Activated CD8-positive, alpha-beta T cell treated with anti-CD3 and anti-CD28 coated beads, Interleukin-2, amount 10 ng/mL, durations not matched to agents 7 days and 5 days (primary cell): ENCODE measurements at places on chromosomes 11 and 22.
A peak's percentile ranks its signal among the peaks of the same experiment; 100 is the strongest.

DNA sequence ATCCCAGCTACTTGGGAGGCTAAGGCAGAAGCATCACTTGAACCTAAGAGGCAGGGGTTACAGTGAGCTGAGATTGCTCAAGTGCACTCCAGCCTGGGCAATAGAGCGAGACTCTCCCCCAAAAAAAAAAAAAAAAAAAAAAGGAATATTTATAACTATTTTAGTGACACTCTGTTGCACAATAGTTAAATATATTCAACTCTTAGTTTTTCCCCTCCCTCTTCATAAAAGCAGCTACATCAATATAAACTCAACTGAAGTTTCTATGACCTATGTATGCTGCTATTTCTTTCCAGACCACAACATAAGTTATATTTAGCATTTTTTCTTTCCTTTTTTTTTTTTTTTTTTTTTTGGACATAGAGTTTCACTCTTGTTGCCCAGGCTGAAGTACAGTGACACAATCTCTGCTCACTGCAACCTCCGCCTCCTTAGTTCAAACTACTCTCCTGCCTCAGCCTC is 19.2 kb downstream of the CELF1 start:
- peaks cover 10% of the 10 kb centered on the region for H3K4me1 ChIP-seq
- H3K36me3 ChIP-seq, result peaks cover 17% of the 10 kb centered on the region
- DNase-seq, result no peak
- no peak overlapping the region for H3K4me3 ChIP-seq
- H3K27ac ChIP-seq, result no peak overlapping the region

GRCh38 chr11:110497231-110497978 is 67.7 kb downstream of the FDX1 start:
- no peak overlapping the region for H3K4me3 ChIP-seq
- H3K4me1 ChIP-seq, result no peaks in the 10 kb centered on the region
- no peak for DNase-seq
- peaks cover 6% of the 10 kb centered on the region for H3K27me3 ChIP-seq

GRCh38 chr22:20117633-20118299 is 740 bp upstream of the TRMT2A start:
- DNase-seq, result peak; percentile 65
- H3K4me1 ChIP-seq, result peaks cover 65% of the 10 kb centered on the region
- peaks cover 62% of the 10 kb centered on the region for H3K36me3 ChIP-seq
- no peaks in the 10 kb centered on the region for H3K27me3 ChIP-seq

- no peak for DNase-seq
- peaks cover 2% of the 10 kb centered on the region for H3K27me3 ChIP-seq
- H3K36me3 ChIP-seq, result no peaks in the 10 kb centered on the region
These were observed 112.0 kb upstream of the TTC12 start for GRCh38 chr11:113202431-113202830.

GRCh38 chr11:113542420-113542819 is 67.2 kb upstream of the DRD2 start:
- H3K4me3 ChIP-seq, result no peak overlapping the region
- no peak overlapping the region for H3K27ac ChIP-seq
- no peaks in the 10 kb centered on the region for H3K4me1 ChIP-seq
- H3K27me3 ChIP-seq, result peaks cover 10% of the 10 kb centered on the region
- no peaks in the 10 kb centered on the region for H3K36me3 ChIP-seq
